ENCODE measurements at places on chromosomes 6 and 20.

DNA sequence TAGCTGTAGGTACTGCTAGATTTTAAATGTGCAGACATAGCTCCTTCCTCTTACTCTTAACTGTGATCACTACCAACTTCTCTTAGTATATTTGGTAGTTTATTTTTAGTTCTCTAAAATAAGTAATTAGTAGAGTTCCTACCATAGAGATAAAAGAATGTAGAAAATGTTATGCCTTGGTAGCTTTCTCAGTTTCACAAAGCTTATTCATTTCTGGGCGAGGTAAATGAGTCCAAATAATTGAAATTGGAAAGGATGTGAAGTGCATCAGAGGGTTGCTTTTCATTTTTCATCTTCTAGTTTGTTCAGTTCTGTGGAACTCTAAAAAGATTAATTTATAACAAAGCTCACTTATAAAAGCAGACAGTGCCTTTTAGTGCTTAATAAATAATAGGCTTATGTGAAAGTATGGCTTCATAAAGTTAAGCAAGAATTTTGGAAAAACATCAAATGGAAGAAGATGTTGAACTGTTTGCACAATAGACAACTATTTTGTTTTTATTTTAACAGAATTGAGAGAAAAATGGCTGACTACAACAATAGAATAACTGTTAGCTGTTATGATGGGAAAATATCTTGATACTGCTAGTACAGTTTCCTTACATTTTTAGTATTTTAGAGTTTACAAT, 303.7 kb downstream of the UTRN start:
- no peak for ATAC-seq

DNA sequence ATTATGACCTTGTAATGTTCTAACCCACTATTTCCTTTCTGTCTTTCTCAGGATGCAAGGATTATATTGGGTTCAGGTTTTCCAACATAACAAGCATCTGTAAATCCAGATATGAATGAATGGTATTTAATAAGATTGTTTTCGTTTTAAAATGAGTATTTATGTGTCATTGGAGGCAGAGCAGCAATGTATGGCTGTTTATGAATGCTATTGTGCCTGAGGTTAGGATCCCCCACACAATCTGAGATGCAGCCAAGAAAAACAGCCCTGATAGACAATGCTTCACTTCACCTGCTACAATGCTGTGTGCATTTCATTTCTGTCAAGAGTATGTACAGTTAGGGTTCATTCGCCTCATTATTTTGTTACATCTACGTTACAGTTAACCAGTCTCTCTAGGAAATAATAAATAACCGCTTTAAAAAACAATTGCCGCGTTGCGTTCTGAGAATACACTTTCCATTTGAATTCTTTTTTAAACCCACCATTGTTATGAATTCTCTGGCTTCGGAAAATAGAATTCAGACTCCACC, 19.6 kb downstream of the TFAP2A start:
- ATAC-seq = no peak

DNA sequence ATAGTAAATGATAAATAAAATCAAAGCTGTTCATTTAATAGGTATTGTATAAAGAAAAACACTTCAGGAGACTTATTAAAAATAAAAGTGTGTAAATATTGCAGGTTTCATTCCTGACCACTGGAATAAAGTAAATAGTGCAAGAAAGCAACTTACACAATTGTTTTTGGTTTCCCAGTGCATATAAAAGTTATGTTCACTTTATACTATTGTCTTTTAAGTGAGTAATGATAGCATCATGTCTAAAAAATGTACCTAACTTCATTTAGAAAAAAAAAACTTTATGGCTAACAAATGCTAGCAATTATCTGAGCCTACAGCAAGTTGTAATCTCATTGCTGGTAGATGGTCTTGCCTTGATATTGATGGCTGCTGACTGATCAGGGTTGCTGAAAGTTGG, 726.6 kb upstream of the POU3F2 start:
- ATAC-seq = no peak

GRCh38 chr20:57682184-57683101, 27.4 kb downstream of the PMEPA1 start:
- no peak for ATAC-seq

GRCh38 chr6:126067073-126067472, 80.7 kb downstream of the TRMT11 start:
- ATAC-seq = no peak

GRCh38 chr6:13428583-13429405, 58.6 kb downstream of the GFOD1 start:
- ATAC-seq = no peak
